ENCODE measurements at places on chromosomes 16 and 17. TPM values are rescaled to one million over a fixed set of nuclear protein-coding genes. Genes with fewer than 3 reads are reported as not detected.

GNG13 gene
- not detected for total RNA-seq

DNA sequence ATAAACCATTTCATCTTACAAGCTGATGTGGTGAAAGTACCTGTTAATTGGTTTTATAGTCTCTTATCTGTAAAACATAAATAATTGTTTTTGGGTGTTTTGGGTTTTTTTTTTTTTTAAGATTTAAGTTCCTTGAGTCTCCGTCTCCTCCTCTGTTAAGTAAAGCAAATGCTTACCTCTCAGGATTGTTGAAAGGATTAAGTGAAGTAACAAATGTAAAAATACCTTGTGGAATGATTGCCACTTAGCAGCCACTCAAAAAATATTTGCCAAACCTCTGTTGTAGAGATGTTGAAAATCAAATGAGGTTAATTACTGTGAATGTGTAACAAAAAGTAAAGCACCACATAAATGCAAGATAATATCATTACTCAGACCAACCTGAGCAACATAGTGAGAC lies 19.2 kb downstream of the LIMD2 start:
- no peak for DNase-seq

GRCh38 chr17:66240630-66241029 lies 11.4 kb upstream of the APOH start:
- DNase-seq = no peak

CCL4 gene
- 1.2 TPM for total RNA-seq

ZNF276 gene
- 13.2 TPM for total RNA-seq

ZNF469 gene
- 0.38 TPM for total RNA-seq

TEKT3 gene
- not detected for total RNA-seq

RGS11 gene
- 0.70 TPM for total RNA-seq

TEX19 gene
- total RNA-seq = not detected
